ENCODE measurements at places on chromosomes 1 and 21. TPM values are rescaled to one million over a fixed set of nuclear protein-coding genes. Genes with fewer than 3 reads are reported as not detected.

DNA sequence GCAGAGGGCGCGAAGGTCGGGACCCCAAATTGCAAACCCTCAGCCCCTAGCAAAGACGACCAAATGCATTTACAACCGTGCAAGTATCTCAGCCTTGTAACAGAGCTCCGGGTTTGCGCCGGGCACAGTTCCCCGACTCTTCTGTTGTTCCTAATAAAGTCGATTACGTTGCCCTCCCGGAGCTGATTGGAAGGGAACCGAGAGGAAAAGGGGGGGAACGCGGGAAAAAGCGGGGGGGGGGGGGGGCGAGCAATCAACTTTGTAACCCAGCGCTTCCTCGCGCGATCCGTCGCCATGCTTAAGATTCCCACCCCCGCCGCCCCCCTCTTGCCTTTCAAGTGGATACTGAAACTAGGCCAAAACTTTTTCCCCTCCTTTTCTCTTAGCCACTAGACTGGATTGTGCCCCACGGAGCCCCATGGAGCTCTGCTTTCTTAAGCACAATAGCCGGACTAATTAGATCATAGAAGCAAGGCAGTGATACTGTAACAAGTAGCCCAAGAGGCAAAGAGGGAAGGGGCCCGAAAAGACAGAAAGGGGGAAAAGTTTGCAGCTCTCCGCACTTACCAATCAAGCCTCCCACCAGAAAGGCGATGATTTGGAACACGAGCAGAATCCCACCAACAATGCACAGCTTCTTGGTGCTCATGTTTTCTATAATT is 565 bp downstream of the WLS start:
- peak; percentile 67 for DNase-seq

DNA sequence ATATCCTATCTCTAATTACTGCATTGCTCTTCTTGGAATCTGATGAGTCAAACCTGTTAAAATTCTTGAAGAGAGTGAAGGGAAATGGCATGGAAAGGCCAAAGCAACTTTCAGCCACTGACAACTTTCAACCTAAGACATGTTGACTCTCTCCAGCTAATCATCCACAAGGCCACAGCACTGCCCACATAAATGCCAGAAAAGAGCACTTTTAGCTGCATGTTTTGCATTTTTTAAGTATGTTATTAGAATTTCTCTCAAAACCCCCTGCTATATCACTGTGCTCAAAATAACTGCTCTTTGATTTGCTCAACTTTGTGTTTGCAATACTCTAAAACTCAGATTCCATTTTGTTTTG is 352.5 kb downstream of the ADGRL2 start:
- DNase-seq, result peak; percentile 47

- peak; percentile 77 for DNase-seq
Observed at GRCh38 chr1:172352435-172352834, 68.0 kb upstream of the C1orf105 start.

- DNase-seq, result no peak
Observed at GRCh38 chr1:31198600-31198999, 41.1 kb downstream of the NKAIN1 start.

DNA sequence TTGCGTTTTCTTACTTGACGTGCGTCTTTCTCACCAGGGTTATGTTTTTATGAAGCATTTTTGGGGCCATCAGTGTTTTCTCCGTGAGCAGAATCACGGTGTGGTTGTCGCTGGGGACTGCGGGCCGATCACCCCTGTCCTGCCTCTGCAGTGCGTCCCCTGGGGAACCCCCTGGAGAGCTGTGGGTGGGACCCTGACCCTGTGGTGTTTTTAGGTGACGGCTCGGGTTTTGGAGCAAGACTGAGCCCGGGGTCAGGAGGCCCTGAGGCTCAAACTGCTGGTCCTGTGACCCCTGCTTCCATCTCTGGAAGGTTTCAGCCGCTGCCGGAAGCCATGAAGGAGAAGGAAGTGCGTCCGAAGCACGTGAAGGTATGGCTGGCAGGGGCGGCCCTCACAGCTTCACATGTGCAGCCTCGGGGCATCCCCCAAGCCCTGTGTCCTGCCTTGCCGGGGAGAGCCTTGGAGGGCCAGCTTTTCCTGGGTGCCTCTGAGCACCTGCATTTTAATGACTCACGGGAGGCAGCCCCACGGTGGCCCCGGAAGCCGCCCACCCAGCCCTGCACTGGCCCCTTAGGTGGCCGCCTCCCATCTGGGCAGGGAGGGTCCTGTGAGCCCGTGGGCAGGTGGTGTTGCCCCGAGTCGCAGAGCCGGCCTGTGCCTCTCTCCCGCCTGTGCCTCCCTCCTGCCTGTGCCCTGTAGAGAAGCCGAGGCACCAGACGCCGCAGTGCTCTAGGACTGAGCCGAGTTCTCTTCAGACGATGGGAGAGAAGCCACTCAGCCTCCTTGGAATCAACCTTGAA is 36.7 kb upstream of the DIP2A start:
- no peak for DNase-seq

DNA sequence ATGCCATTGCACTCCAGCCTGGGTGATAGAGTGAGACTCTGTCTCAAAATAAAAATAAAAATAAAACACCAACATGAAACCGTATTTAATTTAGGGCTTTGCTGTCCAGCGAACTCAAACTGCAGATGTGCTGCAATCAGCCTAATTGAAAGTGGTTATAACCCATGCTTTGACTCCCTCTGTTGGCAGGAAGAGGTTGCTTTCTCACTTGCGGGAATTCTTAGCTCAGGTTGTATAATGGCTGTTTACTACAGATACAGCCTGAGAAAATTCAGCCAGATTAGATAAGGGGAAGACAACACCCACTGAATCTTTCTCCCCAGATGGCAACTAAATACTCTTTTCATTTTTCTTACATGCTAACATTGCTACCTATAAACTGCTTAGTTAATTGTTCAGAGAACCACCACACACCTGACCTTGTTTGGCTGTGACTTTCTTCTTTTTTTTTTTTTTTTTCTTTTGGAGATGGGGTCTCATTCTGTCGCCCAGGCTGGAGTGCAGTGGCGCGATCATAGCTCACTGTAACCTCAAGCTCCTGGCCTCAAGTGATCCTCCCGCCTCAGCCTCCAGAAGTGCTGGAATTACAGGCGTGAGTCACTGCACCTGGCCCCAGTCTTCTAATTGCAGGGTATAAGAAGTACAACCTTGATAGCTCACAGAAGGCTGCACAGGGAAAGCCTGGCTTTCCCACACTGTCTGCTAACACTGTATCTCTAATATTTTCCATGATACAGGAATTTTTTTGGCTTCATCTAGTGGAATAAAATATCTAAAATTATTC is 34.6 kb downstream of the DNTTIP2 start:
- DNase-seq, result peak; percentile 74

GRCh38 chr1:108706643-108707042 is 6.1 kb upstream of the FNDC7 start:
- DNase-seq, result no peak

DNA sequence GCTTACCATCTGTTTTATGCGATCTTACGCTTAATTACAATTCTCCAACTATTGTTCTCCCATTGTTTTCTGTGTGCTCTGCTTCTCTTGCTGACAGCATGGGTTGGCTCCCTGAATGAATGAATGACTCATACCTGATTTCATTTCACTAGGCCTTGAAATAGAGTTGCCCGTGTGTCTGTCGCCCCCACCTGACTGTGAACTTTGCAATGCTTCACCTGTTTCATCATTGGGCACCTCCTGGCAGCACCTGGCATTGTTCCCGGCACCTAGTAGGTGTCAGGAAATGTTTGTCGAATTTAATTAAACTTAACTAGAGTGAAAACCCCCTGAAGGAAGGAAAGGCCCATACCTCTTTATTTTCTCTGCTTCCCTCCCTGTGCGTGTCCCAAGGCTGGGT is 120.5 kb upstream of the KLHDC7A start:
- no peak for DNase-seq

DNA sequence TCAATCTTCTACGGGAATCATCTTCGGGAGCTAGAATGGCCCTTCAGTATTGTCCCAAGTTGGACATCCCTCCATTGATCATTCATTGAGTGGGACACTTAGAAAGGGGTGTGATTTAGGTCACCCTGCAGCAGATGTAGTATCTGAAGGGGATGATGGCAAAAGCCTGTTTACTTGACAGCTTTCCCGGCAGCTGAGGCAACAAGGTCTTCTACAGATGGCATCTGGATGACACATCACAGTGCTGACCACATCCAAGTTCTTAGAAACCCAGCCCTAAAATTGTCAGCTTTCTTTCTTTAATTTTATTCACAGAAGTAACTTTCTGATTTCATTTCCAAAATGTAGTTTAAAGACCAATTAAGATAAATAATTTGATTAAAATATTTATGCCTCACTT is 150.3 kb downstream of the AMY1C start:
- DNase-seq, result no peak

Gene SPRR2B
- total RNA-seq, result not detected

Gene RAB3B
- 49.2 TPM for total RNA-seq

Gene CACHD1
- 28.3 TPM for total RNA-seq

Gene FALEC
- total RNA-seq, result 0.43 TPM
